ENCODE measurements at places on chromosomes 5 and 9.

GRCh38 chr5:43113546-43113945, 7.2 kb upstream of the ZNF131 start:
- DNase-seq, result no peak

DNA sequence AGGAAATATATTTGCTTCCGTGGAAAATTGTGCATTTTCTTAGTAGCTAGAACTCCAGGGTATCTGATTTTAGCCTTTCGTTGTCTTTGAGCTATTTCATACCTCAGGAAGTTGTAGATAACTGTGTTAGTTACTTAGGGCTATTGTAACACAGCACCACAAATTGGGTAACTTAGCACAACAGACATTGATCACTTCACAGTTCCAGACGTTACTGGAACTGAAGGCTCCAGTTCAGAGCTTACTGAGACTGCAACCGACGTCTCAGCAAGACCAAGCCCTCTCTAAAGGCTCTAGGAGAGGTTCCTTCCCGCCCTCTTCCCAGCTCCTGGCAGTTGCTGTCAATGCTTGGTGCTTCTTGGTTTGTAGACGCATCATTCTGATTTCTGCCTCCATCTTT, 17.7 kb upstream of the ANKRD33B start:
- DNase-seq, result no peak

- no peak for DNase-seq
Measured at GRCh38 chr5:60929024-60929423, 15.8 kb downstream of the ERCC8 start.

DNA sequence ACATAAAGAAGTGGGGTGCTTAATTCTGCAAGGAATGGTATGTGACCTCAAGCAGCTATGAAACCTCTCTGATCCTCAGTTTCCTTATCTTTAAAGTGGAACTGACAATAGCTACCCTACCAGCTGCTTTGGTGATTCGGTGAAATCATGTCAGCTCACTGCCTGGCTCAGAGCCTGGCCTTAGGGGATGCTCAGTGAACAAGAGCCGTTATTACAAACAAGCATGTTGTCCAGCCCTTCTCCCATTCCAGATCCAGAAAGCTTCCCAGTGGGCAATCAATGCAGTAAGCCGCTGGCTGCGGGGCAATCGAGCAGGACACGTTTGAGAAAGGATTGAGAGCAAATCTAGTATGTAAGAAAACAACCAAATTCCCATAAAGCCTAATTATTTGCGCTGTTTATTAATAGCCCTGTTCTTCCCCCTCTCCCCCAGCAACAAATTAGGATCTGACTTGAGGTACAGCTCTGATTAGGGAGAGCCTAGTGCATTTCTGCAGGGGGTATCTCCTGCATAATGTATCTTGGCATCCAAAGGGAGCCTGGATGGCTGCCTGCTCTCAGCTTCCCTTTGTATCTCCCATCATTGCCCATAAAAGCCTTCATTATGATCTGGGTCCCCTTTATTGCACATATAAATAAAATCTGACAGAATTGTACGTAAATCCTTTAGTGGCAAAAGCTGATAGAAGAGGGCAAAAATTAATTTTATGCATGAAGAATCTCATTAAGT, 371.4 kb downstream of the TMEM232 start:
- no peak for DNase-seq

DNA sequence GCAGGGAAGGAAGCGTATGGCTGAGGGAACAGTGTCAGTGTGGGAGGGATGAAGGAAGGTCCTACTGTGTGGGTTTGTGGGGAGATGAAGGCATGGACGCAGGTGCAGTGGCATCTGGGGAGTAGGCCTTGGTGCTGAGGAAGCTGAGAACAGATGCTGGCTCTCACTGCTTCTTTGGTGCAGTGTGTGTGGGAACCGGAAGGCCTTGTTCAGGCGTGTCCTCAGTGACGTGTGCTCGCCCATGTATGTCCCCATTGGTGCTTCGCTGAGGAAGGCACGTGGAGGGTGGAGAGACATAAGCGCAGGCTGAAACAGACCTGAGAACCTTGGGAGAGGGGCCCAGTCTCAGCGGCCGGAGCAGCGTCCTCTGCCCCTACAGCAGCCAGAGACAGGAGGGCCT, 18.7 kb downstream of the ADAMTS13 start:
- no peak for DNase-seq

DNA sequence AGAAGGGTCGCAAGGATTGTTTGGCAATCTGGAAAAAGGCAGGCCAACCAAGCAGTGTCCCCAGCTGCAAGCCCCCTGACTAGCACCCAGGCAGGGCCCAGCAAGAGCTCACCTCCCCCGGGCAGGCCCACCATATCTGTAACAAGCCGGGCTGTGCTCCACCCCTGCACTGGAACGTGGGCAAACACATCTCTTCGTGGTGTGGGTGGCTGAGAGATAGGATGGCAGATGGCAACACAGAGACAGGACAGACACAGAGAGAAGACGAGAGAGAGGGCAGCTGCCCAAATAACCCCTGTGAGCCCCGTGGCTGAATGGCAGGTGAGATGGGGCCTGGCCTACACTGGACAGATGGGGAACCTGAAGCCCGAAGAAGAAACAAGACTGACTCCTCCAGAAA, 9.4 kb downstream of the BBLN start:
- DNase-seq, result no peak

DNA sequence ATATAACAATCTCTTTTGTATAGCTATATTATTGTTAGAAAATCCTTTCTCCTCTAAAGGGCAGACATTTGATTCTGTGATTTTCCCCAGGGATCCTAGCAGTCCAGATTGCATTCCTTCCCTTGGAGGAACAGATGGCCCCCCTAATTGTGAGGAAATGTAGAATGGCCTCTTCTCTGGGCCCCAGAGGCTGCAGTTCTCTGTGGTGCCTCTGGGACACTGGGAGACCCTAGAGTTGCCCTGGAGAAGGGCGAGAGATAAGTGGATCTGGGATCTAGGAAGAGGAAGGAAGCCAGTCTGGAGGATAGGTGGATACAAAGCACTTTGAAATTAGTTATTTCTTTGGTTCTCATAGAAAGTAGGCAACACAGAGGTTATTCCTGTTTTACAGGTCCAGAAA, 1.9 kb upstream of the HINT2 start:
- DNase-seq, result peak; percentile 87

GRCh38 chr9:36046923-36047322, 10.2 kb downstream of the RECK start:
- DNase-seq, result peak; percentile 69

- DNase-seq, result no peak
Measured at GRCh38 chr9:113531919-113532808, 68.6 kb downstream of the RGS3 start.

- no peak for DNase-seq
Measured at GRCh38 chr5:150778088-150778516, 455 bp upstream of the SMIM3 start.

- no peak for DNase-seq
Measured at GRCh38 chr9:12748016-12748415, 26.8 kb upstream of the LURAP1L start.

GRCh38 chr5:41414598-41414997, 95.8 kb downstream of the PLCXD3 start:
- no peak for DNase-seq

GRCh38 chr9:13857521-13857920, 456.4 kb downstream of the NFIB start:
- DNase-seq, result no peak
